ENCODE measurements at places on chromosomes 2 and 18. TPM values are rescaled to one million over a fixed set of nuclear protein-coding genes. Genes with fewer than 3 reads are reported as not detected.

TSPYL6 gene
- total RNA-seq: not detected

MAL gene
- total RNA-seq: 26.9 TPM

KLHL41 gene
- total RNA-seq: 0.69 TPM

IL36B gene
- not detected for total RNA-seq

ITGA6 gene
- total RNA-seq: 54.5 TPM

CXCR4 gene
- total RNA-seq: 5.1 TPM

TRPM8 gene
- total RNA-seq: not detected

GAD1 gene
- total RNA-seq: not detected

HOXD13 gene
- not detected for total RNA-seq

REG3G gene
- total RNA-seq: not detected

TANC1 gene
- 54.5 TPM for total RNA-seq

KCNF1 gene
- total RNA-seq: not detected

GRCh38 chr18:3665204-3665603, 215.2 kb downstream of the TGIF1 start:
- no peak for ATAC-seq

GRCh38 chr2:178241844-178242551, 47.7 kb downstream of the OSBPL6 start:
- peak; percentile 88 for ATAC-seq

- ATAC-seq: no peak
Observed at GRCh38 chr2:186892821-186893220, 43.9 kb upstream of the ZSWIM2 start.

DNA sequence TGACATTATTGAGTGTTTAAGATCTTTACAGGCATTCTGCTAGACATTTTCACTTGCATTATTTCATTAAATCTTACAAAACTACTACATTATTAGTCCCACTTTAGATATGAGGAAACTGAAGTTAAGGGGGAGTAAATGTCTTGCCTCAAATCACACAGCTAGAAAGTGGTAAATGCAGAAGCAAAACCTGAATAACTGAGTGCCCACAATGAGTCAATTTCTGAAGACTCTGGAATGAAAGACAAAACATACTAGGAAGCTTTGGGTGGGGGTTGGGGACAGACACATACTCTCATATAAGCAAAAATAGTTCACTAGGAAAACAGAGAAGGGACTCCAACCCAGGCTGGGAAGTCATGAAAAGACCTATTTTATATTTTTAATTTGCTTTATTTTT, 214.4 kb upstream of the LRATD1 start:
- no peak for ATAC-seq

DNA sequence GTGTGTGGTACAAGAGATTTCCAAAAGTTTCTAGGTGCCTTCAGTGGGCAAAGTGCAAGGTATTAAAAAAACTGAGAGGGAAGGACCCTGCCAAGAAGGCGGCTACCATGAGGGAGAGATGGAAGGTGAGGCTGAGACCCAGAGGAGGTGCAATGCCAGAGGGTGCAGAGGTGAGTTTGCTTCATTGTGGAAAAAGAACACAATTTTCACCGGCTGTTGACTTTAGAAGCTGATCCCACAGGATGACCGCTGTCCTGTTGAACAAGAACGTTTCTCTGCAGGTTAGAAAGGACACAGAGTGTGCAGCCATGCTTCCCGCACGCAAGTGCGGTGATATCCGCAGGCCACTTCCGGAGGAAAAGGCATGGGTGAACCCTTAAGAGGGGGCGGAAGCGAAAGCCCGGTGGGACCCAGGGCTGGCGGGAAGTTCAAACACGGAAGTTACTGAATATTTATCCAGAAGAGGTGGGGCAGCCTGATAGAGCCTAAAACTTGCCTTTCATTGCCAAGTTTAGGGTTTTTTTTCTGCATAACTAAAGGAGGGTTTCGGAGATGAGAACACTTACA, 16.6 kb downstream of the SP110 start:
- ATAC-seq: no peak

GRCh38 chr2:88048541-88048940, 7.0 kb downstream of the KRCC1 start:
- no peak for ATAC-seq

- ATAC-seq: no peak
Observed at GRCh38 chr2:237603049-237603717, 12.6 kb upstream of the RAB17 start.

GRCh38 chr2:209367075-209367747, 56.6 kb upstream of the MAP2 start:
- no peak for ATAC-seq

GRCh38 chr2:215718436-215718835, 282.6 kb upstream of the FN1 start:
- no peak for ATAC-seq

GRCh38 chr2:57515366-57515765, 531.2 kb upstream of the VRK2 start:
- ATAC-seq: no peak

DNA sequence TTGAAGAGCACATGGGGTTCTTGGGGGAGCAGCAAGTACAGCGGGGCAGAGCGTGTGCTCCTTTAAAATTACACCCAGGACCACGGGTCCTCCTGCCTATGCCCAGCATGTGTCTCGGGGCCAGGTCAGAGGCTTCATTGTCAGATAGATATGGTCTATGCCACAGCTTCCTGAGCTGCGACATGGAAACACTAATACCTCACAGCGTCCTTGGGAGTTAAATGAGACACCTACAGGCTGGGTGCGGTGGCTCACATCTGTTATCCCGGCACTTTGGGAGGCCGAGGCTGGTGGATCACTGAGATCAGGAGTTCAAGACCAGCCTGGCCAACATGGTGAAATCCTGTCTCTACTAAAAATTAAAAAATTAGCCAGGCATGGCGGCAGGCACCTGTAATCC, 110.8 kb upstream of the ATL2 start:
- ATAC-seq: no peak

- no peak for ATAC-seq
Observed at GRCh38 chr2:226256709-226257376, 542.8 kb downstream of the IRS1 start.

GRCh38 chr2:238554468-238555315, 128.0 kb downstream of the ASB1 start:
- no peak for ATAC-seq

DNA sequence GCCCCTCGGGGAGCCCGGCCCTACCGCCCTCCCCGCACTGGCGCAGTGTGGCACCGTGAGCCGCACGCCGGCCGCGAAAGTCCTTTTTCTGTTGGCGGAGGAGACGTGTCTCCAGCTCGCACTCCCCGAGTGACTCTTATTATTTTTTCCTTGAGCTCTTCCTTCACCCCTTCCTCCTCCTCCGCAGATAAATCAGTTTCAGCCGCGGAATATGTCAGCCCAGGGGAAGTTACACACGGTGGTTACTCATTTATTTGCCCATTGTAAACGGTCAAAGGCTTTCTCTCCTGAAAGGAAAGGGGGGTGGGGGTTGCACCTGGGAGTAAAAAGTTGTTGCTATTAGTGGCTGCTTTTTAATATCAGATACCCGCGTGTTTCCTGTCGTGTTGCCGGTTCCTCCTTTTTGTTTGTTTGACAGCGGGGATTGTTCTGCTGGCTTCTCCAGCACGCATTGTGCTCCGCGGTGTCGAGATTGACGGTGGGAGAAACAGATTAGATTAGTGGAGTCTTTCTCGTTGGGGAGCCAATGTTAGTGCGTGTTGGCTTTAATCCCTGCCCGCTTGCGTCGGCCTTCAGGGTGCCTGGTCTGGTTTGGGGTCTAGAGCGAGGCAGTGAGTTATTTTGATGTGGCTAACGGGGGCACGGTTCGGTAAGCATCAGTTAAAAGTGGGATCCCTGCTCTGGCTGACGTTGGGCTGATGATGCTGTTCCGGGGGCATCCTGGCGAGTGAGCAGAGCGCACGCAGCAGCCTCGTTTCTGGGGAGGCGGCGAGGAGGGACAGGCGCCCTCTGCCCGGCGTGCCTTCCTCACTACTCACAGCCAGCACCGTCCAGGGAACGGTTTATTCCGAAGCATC, 1.6 kb downstream of the CRIM1 start:
- peak; percentile 13 for ATAC-seq

DNA sequence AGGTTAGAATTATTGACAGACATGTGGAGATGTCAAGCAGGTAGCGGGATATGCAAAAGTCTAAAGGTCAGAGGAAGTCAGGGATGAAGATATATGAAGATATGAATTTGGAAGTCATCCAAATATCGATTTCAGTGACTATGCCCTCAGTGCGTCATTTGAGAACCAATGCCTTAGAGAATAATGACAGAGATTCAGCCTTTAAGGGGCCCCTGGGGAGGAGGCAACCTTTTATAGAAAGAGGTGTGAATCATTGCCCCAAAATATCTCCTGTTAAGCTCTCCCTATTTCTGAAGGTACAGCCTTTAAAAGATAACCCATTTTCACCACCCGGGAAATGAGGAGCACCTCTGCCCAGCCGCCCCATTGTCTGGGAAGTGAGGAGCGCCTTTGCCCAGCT, 223.4 kb downstream of the NCKAP5 start:
- ATAC-seq: no peak

DNA sequence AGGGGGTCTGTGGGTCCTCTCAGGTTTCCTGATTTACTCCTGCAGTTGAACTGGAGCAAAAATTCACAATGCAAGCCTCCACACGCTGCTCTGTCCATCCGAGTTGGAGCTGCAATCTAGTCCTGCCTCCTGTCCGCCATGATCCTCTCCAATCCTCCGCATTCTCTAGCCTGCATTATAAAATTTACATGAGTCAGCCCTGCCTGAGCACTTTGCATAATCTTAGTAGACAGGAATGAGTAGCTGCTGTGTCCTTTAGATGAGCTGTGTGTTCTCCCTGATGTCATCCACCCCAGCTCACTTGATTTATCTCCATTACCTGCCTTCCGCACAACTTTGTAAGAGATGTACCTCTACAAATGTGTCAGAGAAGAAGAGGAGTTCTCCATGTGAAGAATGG, 355.6 kb downstream of the STK39 start:
- ATAC-seq: no peak

DNA sequence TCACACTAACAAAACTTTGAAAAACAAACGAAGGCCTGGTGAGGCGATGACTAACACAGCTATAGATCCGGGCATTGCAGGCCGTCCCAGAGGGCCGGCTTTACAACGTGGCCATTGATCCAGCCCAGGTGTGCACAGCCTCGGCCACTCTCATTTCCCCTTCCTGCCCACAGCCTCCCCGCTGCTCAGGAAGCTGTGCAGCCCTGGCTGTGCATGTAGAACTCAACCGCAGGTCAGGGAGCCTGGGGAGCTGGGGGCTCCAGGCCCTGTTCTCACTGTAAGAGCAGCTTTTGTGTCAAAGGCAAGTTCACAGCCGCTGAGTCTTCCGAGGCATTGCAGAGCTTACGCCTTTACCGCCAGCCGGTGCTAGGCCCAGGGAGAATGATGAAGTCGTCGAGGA, 87.2 kb downstream of the LONRF2 start:
- no peak for ATAC-seq

- no peak for ATAC-seq
Observed at GRCh38 chr2:108220942-108221541, 18.7 kb upstream of the SULT1C3 start.

DNA sequence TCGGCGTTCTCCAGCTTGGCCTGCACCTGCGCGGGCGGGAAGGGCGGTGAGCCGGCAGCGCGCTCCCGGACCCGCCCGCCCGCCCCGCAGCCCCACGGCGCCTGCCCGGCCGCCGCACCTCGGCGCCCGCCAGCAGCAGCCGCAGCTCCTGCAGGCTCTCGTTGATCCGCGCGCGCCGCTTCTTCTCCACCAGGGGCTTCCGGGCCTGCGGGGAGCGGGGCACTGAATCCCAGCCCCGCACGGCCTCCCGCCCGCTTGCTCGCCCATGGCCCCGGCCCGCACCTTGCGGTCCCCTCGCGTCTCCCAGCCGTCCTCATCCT, 335 bp downstream of the HES6 start:
- ATAC-seq: peak; percentile 21

- no peak for ATAC-seq
Observed at GRCh38 chr2:185771396-185771795, 32.8 kb downstream of the FSIP2 start.

DNA sequence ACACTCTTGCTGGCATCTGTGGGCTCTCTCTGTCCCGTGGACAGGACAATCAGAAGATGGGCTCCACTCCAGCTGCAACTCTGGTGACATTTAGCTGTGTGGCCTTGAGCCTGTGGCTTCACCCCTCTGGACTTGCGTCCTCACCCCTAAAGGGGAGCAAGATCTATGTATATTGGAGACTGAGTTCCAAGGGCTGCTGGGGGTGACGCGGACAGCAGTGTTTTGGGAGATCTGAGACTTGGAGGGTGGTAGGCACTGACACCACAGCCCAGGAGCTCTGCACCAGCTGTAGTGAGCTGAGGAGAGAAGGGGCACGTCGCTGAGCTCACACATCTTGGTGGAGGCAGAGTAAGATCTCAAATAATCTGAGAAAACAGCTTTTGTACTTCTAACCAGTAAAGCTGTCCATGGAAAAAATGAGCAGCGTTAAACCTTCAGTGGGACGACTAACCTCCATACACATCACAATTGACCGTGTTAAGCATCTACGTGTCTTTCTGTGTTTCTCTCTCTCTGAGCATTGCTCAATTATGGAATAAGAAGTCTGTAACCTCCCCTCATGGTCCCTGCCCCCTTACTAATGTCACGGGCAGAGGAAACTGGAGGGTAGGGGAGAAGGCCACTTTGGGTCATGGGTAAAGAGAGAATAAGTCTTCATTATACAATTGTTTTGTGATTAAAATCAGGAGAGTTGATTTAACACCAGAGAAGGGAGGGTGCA, 85.8 kb downstream of the SH3RF3 start:
- ATAC-seq: no peak

GRCh38 chr18:9066358-9066757, 36.1 kb upstream of the NDUFV2 start:
- no peak for ATAC-seq

DNA sequence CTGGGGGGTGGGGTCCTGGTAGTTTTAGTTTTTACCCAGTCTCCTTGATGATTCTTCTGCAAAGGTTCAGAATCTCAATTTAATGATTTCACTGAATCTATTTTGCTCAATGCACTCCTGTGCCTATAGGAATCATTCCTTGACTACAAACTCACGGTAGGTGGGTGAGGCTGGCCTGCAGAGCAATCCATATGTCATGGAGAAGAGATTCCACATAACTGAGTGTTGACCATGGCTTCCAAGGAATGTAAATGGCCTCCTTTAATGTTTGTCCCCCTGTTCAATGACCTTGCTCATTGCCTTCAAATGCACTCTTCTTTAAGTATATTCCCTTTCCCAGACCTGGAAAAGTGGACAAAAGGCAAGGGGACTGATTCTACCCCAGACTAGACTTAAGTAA, 12.5 kb downstream of the FAP start:
- no peak for ATAC-seq

- no peak for ATAC-seq
Observed at GRCh38 chr18:3225588-3225987, 5.8 kb upstream of the MYOM1 start.

- ATAC-seq: peak; percentile 7
Observed at GRCh38 chr2:46131-46470, 204 bp downstream of the FAM110C start.

DNA sequence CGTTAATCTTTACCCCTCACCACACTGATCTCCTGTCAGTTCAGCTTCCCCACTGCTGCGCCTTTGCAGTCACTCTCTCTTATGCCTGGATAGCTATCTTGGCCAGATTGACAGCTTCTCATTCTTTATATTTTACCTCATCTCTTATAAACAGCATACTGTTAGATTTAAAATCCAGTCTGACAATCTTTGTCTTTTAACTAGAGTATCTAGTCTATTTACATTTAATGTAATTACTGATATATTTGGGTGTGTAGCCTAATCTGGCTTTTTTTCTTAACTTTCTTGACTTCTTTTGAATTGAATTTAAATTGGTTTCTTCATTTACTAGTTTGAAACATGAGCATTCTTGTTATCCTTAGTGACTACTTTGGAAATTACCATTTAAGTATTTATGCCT, 225.1 kb downstream of the PRKCE start:
- no peak for ATAC-seq
